ENCODE measurements at places on chromosomes 7 and 10.

GRCh38 chr7:29281782-29282541 is 87.4 kb downstream of the CHN2 start:
- peak; percentile 90 for DNase-seq

DNA sequence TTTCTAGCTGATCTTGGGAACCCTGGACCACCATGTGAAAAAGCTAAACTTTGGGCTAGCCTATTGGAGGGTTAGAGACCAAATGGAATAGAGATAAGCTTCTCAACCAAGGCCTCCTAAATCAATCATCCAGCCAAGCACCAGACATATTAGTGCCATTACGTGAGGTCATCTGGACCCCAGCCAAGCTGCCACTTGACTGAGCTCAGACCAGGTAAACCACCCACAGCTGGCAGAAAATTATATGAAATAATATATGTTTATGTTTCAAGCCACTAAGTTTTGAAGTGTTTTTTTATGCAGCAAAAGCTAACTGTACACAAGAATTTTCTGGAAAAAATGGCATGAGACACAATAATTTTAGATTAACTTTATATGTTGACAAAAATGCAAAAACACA is 82.6 kb upstream of the PCGF5 start:
- peak; percentile 59 for DNase-seq

GRCh38 chr7:98399890-98400541 is 874 bp downstream of the BAIAP2L1 start:
- DNase-seq = no peak

DNA sequence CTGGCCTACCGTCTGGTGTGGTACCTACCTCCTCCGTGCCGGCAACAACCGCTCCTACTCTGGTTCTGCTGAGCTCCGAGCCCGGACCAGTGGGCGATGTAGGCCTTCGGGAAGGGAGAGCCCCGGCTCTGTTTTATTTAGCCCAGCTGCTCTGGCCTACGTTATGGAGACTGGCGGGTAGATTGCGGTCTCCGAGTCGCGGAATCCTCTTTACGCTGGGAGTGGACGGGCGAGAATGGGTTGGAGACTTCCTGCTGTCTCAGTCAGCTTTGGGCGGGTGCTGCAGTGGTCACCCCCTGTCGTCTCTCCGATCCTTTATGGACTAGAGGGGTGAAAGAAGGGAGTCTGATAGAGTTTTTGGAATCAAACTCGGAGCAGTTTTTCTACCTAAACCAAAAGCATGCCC is 406 bp downstream of the CBLL1 start:
- DNase-seq = peak; percentile 11

DNA sequence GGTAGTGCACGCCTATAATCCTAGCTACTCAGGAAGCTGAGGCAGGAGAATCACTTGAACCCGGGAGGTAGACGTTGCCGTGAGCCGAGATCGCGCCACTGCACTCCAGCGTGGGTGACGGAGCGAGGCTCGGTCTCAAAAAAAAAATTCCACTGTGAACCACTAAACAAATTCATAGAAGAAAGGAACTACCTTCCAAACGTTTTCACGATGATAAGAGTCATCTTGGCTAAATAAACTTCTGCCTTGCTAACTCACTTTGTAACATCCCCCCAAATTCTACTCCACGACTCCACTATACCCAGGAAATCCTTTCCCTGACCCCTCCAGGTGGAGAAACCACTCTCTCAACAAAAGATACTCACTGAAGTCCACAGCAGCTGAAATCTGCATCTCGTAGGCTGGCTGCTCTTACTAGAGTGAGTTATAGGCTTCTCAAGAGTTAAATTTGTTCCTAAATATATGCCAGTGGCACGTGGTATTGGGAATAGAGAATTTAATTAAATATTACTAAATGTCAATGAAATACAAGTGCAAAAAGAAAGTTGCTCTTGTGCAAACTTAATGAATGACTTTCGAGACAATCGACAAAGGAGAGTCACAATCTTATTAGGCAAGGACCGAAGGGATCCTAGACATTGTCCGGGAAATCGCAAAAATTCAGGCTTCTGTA is 1.6 kb upstream of the GTF2I start:
- DNase-seq = no peak

All from NCI-H2029 (cell line).